ENCODE measurements at places on chromosomes 7 and 10.

- no peak for DNase-seq
Observed at GRCh38 chr10:89946106-89946505, 244.7 kb downstream of the KIF20B start.

GRCh38 chr7:96100737-96101136 lies 221.2 kb downstream of the SLC25A13 start:
- DNase-seq = no peak

DNA sequence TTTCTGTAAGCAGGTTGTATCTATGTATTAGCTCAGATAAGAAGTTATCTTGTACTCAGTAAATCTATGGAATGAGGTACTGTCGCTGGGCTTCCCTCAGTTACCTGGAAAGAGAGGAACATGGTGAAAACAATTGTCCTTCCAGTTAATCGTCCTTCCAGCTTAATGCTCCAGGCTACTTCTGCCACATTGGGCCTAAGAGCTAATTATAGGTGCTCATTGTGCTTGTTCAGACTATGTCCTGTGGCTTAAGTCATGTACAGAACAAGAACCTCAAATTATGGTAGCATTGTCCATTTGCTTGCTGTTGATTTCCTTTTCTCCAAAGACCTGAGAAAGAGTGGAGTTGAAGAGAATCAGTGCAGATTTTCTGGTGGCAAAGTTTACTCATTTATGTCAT lies 86.1 kb upstream of the MBL2 start:
- DNase-seq = no peak

DNA sequence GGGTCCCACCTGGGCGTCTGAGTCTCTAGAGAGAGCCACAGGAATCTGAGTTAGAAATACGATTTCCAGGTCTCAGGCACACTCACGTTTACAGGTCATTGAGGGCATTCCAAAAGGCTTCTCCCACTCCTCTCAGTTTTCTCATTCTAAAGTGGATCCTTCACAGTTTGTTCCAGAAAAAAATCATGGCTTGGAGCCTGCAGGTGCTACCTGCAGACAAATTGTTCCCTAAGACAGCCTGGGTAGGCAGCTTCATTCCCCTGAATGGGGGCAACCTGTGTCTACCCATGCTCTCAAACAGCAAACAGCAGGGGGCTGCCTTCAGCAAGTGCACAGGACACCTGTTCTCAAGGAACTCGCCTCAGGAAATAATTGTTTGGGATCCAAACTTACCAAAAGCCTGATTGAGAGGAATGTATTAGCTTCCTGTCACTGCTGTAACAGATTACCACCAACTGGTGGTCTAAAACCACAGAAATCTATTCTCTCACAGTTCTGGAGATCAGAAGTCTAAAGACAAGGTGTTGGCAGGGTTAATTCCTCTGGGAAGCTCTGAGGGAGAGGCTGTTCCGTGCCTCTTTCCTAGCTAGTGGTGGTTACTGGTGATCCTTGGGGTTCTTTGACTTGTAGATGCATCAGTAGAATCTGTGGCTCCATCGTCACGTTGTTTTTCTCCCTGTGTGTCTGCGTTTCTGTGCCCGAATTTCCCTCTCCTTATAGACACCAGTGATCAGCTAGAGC lies 117.2 kb downstream of the RAB11FIP2 start:
- no peak for DNase-seq

GRCh38 chr10:70912556-70912955 lies 24.2 kb upstream of the PCBD1 start:
- no peak for DNase-seq

DNA sequence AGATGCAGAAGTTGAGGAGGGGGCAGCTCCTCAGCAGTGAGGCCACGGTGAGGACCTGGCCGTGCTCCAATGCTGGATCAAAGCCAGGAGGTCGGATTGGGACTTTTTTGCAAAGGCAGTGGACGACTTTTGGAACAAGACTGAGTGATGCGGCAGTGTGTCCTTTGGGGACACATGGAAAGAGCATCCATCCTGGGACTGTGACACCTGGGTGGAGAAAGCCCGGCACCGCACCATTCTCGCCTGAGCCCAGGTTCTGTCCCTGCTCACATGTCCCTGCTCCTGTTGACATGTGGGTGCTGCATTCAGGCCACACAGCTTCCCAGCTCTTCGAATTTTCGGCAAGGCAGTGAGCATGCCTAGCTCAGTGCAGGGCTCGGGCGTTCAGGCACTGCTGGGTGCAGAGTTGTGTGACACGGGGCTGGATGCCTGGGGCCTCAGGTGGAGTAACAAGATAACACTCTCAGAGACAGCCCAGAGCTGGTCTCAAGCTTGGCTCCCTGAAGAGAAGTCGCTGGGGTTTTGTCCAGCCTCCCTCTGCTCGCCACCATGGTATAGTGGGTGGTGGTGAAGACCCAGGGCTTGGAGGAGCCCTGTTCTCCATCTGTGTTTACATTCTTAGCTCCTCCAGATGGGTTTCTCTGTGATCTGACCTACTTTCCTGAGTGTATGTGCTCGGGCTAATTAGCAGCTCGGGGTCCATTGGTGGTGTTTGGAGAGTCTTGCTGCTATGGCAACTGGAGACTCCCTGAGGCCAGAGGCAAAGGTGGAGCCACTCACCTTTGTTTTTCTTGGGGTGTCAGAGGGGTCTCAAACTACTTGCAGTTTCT lies 111.7 kb upstream of the BTBD16 start:
- DNase-seq = no peak

GRCh38 chr10:31083765-31084184 lies 52.1 kb upstream of the ZNF438 start:
- DNase-seq = no peak

GRCh38 chr7:141973673-141974072 lies at the start of gene TAS2R38:
TSS of gene TAS2R38 (minus strand) at chr7:141973773. CDS start at chr7:141973689, 84 bp downstream.
- no peak for DNase-seq

GRCh38 chr7:129793506-129794310 lies 159.1 kb downstream of the UBE2H start:
- no peak for DNase-seq

- DNase-seq = no peak
Observed at GRCh38 chr7:37349979-37350590, 98.6 kb downstream of the ELMO1 start.

DNA sequence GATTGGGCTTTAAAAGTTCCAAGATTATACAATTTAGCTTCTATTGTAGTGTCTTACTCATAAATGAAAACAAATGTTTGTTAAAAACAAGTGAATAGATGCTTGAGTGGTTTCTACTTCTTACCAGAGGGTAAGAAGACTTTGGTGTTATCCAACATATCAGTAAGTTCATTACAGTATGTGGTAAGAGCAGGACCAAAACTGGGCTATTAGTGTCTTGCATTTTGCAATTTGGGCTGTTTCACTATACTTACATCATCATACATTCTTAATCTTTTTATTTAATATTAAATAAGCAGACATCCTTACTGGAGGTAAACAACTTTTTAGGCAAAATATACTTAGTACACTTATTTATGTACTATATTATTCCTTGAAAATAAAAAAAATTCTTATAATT lies 248.4 kb upstream of the HGF start:
- no peak for DNase-seq

DNA sequence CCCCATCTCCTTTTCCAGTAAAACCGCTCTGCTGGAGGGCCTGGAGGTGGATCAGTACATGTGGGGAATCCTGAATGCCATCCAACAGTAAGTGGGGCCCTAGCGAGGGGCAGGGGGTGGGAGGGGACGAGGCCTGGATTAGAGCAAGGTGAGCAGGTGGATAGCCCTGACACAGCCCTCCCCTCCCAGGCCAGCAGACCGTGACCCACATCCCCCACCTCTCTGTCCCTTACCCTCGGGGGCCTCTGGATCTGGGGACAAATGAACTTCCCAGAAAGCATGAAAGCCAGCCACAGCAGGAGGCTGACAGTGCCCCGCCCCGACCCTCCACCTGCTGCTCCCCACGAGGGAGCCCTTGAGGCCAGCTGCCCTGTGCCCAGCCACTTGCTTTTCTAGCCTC lies 41.8 kb upstream of the PPIF start:
- DNase-seq = no peak
